ENCODE measurements at places on chromosomes 1 and 21.

DNA sequence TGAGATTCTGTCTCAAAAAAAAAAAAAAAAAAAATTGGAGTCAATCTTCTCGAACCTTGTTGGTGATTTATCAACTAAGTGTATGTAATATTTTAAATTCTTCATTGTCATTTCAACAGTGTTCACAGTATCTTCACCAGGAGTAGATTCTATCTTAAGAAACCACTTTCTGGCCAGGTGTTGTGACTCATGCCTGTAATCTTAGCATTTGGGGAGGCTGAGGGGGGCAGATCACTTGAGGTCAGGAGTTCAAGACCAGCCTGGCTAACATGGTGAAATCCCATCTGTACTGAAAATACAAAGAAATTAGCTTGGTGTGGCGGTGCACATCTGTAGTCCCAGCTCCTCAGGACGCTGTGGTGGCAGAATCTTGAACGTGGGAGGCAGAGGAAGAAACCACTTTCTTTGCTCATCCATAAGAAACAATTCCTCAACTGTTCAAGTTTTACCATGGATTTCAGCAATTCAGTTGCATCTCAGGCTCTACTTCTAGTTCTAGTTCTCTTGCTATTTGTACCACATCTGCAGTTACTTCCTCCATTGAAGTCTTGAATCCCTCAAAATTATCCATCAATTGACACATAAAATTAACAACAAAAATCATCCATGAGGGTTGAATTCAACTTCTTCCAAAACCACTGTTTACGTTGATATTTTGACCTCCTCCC, 30.4 kb upstream of the EYA3 start:
- DNase-seq: no peak

- no peak for DNase-seq
Observed at GRCh38 chr1:233343262-233343661, 15.7 kb downstream of the MAP3K21 start.

- DNase-seq: no peak
Observed at GRCh38 chr1:221122501-221122900, 243.3 kb downstream of the HLX start.

DNA sequence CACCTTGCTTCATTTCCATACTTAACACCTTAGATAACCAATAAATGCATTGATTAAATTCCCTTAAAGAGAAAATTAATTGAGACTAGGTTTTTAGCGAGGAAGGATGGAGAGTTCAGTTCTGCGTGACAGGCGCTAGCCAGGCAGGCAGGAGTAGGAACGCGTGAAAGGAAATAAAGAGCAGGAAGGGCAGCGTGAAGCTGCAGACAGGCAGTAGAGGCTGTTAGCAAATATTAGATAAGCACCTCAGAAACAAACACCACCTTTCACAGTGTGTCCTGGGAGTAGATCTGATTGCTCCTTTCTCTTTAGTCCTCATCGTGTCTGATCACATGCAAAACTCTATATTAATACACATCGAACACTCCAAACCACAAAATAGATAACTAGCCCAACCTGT, 282.7 kb upstream of the ADGRL2 start:
- DNase-seq: no peak

DNA sequence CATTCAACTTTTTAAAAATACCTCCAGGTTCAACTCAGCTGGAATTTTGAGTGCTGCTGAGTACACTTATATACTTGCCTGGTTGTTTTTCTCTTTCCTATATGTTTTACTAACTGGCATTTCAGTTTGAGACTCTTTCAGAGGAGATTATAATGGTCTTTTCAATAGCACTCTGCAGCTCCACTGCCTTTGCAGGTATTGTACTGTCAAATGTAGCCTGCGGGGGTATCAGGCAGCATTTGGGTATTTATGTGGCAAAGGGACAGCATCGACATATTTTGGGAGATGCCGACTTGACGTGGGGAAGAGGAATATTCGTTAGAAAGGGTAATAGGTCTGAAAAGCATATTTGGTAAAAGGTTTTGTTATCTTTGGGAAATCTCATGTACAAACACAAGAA, 11.1 kb upstream of the TGFBR3 start:
- DNase-seq: no peak

- no peak for DNase-seq
Observed at GRCh38 chr1:151036356-151036755, at the start of gene BNIPL. Gene BNIPL (plus strand): TSS chr1:151036586. CDS start chr1:151036726, 140 bp downstream.

All from activated CD4-positive, alpha-beta T cell treated with anti-CD3 and anti-CD28 coated beads, Interleukin-2, Interleukin-4, amounts not matched to agents 100 ng/mL and 50 ng/mL, durations not matched to agents 16 hours and 8 hours (primary cell).